Pons (tissue), 1 donor: ENCODE measurements at places on chromosomes 5 and 9.

DNA sequence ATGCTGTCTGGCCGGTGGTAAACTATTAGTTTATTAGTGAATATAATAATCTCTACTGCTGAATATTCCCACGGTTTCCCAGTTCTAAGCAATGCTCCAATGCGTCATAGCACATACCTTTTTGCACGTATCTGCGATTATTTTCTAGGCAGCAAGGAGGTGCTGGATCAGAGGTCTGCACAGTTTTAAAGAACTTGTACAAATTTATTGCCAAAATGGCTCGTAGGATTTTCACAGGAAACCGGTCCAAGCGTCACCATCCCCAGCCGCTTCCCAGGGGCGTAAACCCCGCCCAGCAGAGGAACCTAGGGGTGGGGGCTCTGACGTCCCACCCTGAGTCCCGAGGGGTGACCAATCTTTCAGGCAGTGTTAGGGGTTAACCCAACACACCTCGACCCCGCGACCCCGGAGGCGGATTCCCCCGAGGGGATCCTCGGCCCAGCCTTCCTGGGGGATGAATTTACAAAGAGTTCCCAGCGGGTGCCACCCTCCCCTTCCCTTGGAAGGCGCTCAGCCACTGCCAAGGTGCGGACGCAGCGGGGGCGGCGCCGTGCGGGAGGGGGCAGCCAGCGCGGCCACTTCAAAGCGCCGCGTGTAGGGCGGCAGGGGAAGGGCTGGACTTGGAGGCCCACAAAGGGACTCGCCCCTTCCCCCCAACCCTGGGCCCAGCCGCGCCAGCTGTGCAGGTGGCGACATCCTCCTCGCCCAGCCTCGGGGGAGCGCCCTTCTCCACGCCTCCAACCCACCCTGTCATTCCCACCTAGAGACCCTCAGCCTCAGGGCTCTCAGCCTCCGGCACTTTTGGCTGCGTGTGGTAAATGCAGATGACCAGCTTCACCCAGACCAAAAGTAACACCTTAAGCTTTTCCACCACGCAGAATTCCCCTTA lies 43.5 kb upstream of the TCF7 start:
- DNase-seq: no peak

DNA sequence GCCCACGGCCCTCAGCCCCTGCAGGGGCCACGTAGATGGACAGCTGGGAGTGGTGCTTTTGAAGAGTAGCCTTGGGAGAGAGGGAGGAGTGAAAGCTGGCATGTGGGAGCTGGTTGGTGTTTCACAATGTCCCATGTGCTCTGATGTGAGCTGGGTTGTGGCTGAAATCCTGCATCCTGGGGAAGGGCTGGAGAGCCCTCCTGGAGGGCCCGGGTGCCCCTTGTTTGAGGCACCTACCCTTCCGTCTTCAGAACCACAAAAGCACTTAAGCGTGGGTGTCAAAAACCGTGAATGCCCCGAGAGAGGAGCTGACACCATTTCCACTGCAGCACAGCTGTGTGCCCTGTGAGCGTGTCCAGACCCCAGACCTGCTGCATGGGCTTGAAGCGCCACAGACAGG lies 199.1 kb upstream of the ZNF618 start:
- no peak for DNase-seq

- no peak for DNase-seq
These were observed 13.5 kb downstream of the ZNF79 start for GRCh38 chr9:127437497-127438264.

DNA sequence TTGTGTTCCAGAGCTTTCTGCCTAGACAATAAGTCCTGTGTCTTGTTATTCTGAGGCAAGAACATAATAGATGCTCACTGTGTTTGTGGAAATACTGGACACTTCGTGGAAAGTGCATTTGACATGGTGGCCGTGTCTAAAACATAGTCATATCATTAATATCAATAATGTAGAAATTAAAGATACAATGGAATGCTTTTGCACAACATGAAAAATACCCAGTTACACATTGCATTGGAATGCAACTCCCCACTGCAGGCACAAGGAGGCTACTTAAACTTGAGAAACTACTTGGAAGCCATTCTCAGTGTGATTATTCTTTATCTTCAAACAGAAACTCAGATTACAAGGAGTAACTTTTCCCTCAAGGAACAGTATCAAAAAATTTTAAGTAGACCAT lies 145.3 kb upstream of the ZNF462 start:
- DNase-seq: no peak

DNA sequence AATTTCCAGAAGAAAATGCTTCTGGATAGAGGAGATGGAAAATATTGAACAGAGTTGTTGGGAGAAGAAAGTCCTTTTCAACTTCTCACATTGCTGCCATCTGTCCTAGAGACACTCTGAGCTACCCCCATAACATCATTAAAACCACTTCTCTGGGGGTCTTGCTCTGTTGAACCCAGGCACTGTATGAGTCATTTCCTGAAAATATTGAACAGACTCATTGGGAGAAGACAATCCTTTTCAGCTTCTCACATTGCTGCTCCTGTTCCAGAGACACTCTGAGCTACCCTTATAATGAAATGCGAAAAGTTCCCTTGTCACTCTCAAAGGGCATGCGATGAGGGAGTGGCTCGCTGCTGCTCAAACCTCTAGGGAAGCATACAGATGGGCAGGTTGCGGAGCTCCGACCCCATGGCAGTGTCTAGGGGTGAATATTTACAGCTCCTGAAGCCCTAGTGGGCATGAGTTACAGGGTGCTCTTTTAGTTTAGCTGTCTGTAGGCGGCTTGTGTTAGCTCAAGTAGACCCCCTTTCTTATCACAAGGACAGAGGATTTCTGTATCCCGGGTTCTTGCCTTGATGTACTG lies 90.7 kb downstream of the CDKN2A start:
- no peak for DNase-seq

DNA sequence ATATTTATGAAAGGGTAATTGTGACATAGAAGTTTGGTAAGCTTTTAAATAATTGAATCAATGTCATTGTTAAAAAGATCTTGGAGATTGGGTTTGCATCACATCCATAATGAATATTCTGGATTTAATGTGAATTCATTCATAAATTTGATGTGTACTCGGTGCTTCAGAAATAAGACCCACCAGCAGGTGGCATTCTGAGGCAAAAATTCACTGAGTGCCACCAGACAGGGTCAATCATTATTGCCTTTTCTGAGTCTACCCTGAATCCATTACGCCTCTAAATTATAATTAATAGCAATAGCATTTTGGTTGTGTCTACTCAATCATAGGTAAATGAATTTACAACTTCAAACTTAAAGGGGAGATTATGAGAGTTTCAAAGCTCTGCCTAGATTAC lies 1.0 kb downstream of the TRPC7 start:
- DNase-seq: no peak
